ENCODE measurements at places on chromosomes 12 and 14. TPM values are rescaled to one million over a fixed set of nuclear protein-coding genes. Genes with fewer than 3 reads are reported as not detected.
A peak's percentile ranks its signal among the peaks of the same experiment; 100 is the strongest.

GRCh38 chr14:37230551-37231194, 32.9 kb downstream of the MIPOL1 start:
- peak; percentile 65 for DNase-seq

AKAP3 gene
- 0.95 TPM for polyA plus RNA-seq

DNA sequence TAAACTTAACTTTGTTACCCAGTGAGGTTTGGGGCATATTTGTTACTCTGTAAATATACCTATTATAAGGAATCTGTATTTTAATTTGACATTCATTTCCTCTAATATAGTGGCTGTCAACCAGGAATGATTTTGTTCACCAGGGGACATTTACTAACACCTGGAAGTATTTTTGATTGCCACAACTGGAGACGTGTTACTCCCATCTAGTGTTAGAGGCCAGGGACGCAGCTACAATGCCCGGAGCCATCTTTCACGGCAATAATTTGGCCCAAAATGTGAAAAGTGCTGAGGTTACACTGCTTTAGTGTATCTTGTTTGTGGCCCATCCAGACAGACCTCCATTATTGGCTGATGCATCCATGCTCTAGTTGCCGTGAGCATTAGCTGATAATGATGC, 881.3 kb upstream of the ATXN7L3B start:
- DNase-seq, result no peak

DNA sequence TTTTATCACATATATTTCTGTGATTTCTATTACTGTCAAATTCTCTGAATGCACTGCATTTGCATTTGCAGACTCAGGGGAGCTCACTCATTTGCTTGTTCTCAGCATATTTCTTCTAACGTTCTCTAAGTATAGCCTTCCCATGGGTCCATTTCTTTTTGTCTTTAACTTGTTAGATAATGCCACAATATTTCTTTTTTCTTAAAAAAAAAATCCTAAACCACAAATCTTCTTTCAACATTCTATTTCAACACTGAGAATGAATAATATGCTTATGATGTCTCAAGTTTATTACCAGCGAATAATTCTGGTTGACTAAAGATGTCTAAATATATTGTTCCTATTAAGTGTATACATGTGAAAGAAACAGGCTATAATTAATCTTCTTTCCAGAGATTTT, 200.2 kb downstream of the ANO6 start:
- no peak for DNase-seq

GRCh38 chr12:52699960-52700359, 3.4 kb downstream of the KRT77 start:
- DNase-seq, result peak; percentile 52

SYCP3 gene
- polyA plus RNA-seq, result 0.48 TPM

GRCh38 chr12:124554429-124555029, 12.9 kb downstream of the NCOR2 start:
- no peak for DNase-seq

- peak; percentile 38 for DNase-seq
Measured at GRCh38 chr12:51390891-51391282, 319 bp downstream of the GALNT6 start.

- no peak for DNase-seq
Measured at GRCh38 chr12:119772431-119772830, 104.5 kb downstream of the PRKAB1 start.

- DNase-seq, result no peak
Measured at GRCh38 chr14:96455588-96455987, 46.6 kb upstream of the PAPOLA start.

- no peak for DNase-seq
Measured at GRCh38 chr14:103095210-103095778, 769 bp downstream of the EXOC3L4 start.

EPYC gene
- 0.12 TPM for polyA plus RNA-seq

FAM181A gene
- polyA plus RNA-seq, result not detected

GRCh38 chr14:95993768-95994592, 45.2 kb upstream of the C14orf132 start:
- DNase-seq, result peak; percentile 60

AKAP5 gene
- polyA plus RNA-seq, result 0.54 TPM

GRCh38 chr12:118603610-118604361, 227.4 kb downstream of the SUDS3 start:
- DNase-seq, result no peak

GRCh38 chr12:71392521-71393145, 47.0 kb upstream of the LGR5 start:
- DNase-seq, result peak; percentile 72

LTBR gene
- polyA plus RNA-seq, result 34.8 TPM
